Choroid plexus epithelial cell (primary cell): ENCODE measurements at places on chromosomes 2 and 18.

DNA sequence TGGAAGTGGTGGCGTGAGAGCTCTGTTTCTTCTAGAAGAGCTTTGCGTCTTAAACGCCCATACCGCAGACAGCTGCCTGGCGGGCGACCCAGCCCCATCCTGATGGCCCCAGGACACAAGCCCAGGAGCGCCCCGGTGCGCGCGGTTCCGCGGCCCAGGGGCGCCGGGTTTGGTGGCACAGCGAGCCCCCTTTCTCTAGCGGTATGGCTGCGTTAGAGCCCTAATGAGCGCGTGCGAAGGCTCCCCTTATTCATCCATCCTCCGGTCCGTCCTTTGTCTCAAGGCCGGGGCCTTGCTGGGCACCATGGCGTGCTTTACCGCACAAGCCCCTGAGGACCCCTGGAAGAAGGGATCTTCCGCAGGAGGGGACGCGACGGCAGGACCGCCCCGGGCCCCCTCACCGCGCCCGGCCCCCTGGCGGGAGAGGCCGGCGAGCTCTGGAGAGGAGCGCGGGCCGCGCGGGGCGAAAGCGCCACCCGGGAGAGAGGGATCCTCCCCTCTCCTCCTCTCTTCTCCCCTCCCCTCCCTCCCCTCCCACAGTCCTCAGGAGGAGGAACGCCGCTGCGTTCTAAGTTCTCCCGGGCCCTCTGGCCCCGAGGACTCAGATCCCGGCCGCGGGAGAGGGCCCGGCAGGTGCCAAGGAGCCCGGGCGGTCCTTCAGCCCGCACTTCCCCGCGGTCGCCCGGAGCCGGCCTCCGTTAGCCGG lies 626 bp upstream of the SLC1A4 start:
- peak; percentile 85 for DNase-seq

GRCh38 chr2:197297772-197298318 lies 12.7 kb downstream of the ANKRD44 start:
- no peak for DNase-seq

- DNase-seq: no peak
These were observed 589 bp upstream of the SGPP2 start for GRCh38 chr2:222423632-222424275.

DNA sequence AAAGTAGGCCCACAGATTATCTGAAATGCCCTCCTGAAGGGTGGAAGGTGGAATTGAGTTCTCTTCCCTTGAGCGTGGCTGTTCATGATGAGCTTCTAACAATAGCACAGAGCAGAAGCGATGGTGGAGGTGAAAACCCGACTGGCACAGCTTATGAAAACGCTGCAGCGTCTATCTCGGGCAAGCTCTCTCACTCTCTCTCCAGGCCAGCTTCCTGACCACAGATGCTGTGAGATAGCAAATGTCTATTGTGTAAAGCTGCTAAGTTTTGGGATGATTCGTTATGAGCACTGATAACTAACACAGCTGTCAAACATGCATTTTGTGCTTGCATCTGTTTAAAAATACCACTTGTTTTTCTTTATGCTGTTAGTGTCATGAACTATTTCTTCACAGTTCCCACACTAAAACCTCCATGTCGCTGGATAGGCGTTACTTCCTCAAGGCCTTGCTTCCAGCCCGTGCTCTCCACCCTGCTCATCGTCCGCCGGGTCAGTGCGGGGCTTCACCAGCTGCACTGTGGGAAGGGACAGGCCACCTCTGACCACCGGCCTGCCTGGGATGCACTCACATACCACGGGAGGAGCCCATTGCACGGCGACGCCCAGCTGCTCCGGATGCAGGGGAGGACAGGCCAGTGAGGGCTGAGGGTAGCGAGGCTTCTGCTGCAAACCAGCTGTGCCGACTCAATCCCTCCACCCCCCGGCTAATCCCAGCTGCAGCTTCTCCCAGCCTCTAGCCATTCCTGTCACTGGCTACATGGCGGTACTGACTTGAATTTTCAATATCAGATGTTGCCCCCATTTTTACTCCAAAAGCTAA lies 60.0 kb upstream of the OTOS start:
- peak; percentile 12 for DNase-seq

DNA sequence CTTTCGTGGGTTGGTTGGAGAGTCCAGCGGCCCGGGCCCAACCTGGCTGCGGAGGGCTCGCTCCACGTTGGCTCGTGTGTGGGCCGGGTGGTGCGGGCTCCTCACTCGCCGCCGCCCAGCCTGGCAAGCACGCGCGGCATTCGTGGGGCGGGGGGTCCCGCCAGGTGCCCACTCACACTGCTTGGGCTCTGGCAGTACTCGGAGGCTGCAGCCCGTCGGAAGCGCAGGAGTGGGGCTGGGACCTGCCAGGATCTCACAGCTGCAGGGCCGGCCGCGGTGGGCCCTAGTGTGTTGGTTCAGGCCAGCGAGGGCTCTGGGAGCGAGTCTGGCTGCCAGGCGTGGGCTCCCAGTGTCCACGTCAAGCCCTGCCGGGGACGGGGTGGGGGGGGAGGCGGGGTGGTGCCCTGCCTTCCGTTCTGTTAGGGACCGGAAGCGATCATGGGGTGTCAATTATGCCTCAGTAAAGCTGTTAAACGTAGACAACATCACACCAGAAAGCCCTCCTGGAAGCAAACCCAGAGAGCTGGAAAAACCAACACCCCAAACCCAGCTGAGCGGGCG lies 1.0 kb upstream of the HS6ST1 start:
- DNase-seq: no peak

GRCh38 chr2:25964891-25965290 lies 17.4 kb downstream of the KIF3C start:
- no peak for DNase-seq

DNA sequence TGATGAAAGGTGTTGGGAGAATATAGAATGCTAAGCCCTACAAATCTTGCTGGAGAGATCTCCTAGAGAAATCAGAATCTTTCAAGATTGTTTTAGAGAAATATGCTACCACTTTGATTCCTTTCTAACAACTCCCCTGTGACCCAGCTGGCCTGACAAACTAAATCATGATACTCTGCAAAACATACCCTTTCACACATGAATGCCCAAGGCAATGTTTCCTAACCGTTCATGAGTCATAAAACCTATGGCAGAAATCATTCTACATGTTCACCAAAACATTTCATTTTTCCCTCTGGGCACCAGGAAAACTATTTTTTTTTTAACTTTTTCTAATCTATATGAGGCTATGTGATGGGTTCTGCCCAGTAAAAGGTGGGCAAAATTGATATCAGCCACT lies 77.8 kb upstream of the SETBP1 start:
- DNase-seq: peak; percentile 14

DNA sequence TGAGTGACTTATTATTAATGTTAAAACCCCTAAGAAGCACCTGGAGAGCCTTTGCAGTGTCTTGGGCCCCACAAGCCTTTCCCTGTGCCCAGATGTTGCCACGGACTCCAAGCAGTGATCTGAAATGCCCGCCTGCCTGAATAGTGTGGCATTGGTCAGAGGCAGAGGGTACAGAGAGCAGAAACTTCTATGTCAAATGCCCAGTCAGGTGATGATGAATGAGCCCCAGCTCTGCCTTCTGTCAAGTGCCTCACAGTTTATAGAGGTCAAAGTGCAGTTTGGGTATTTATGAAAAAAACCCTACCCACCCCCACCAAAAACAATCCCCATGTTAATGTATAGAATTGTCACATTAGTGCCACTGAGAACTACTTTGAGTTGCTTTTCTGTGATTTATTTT lies 170.0 kb upstream of the SIX3 start:
- no peak for DNase-seq

DNA sequence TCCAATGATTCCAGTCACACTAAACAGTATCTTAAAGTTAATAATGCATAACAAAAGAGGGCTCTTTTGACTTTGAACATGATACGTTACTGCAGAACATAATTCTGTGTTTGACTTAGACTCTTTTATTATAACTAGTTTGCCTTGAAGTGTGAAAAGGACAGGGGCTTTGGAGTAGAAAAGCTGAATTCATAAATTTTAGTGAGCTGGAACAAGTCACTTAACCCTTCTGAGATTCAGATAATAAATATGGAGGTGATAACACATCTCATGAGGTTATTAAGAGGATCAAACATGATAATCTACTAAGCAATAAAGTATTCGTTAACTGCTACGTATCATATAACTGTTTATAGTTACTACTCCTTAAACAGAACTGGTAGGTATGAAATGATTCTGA lies 44.7 kb upstream of the FLACC1 start:
- no peak for DNase-seq

DNA sequence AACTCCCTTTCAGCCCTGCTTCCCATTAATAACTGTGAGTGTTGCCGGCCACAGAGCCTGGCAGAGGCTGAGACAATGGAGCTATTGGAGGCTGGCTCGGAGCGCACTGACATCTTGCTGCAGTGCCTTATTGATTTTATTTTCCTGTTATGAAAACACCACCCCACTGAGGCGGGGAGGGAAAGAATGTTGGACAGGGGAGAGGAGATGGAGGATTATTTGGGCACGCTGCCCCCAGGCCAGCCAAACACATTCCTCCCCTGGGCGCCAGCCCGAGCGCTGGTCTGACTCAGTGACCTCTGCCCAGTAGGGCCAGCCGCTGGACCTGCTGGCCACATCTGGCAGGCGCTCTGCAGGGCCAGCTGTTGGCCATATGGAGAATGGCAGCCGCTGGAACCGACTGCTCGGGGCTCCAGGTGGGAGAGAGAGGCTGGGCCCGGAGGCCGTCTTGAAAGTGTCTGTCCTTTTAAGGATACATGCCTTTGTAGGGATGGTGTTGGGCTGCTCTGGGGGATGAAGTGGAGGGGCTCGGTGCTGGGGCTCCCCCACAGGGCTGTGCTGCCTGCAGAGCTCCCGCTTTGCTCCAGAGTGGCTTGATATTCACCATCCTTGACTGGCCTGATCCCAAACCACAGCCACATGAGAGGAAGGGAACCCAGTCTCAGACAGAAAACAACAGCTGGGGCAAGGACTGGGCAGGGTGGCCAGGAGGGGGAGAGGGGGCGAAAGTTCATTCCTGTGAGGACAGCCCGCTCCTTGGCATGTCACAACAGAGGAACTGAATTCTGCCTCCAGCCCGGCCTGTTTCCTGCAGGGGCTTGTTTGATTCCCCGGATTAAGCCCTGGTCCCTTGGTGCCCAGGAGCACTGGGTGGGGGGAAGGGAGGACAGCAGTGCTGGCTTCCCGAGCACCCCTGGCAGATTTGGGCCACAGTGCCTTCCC lies 179.0 kb downstream of the KLHL29 start:
- peak; percentile 57 for DNase-seq

GRCh38 chr2:130338793-130339345 lies 3.8 kb upstream of the IMP4 start:
- no peak for DNase-seq

- DNase-seq: peak; percentile 36
These were observed 249.7 kb downstream of the TPGS2 start for GRCh38 chr18:36578871-36579710.

GRCh38 chr2:127581050-127581345 lies 45.5 kb downstream of the MYO7B start:
- no peak for DNase-seq

GRCh38 chr2:169258045-169258601 lies 104.2 kb downstream of the LRP2 start:
- DNase-seq: peak; percentile 13

DNA sequence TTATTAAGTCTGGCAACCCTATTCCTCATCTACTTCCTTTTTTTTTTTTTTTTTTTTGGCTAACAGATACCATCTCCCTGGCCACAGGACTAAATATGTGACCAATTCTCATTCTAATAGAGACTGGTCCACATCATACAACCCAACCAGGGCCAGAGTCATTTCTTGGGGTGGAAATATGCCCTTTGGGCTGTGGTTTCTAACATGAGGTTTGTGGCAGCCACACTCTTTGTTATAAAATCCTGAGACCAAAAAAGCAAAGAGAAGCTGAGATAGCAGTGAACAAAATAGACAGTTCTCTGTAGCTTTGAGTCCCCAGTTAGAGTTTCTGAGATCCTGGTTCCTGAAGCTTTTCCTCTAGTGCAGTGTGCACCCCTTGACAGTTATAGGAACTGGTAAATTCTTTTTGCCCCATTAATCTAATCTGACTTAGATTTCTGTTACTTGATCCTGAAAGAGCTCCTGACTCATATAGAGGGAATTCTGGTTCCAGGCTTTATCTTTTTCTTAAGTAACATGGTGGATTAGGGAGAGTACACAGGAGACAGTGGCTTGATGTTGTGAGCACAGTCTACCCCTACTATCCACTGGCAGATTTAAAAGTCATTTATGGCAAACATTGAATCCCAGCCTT lies 86.8 kb downstream of the MAIP1 start:
- DNase-seq: peak; percentile 65

DNA sequence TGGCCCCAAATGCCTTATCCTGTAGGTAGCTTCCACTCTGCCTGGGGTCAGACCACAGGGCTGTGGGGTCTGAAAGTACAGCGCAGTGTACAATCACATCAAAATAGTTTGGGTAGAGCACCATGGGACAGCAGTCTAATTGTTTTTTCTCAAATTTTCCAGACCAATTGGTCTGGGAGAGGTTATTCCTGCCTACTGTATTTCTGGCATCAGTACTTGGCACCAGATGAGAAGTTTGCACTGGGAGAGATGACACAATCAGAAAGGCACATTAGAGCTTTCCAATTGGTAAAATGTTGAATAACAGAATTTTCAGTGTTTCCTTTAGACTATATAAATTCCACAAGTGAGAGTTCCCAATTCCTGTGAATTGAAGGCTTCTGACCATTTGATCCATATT lies 30.9 kb upstream of the LRRTM1 start:
- DNase-seq: no peak

GRCh38 chr2:221318376-221319130 lies 253.6 kb downstream of the EPHA4 start:
- no peak for DNase-seq

DNA sequence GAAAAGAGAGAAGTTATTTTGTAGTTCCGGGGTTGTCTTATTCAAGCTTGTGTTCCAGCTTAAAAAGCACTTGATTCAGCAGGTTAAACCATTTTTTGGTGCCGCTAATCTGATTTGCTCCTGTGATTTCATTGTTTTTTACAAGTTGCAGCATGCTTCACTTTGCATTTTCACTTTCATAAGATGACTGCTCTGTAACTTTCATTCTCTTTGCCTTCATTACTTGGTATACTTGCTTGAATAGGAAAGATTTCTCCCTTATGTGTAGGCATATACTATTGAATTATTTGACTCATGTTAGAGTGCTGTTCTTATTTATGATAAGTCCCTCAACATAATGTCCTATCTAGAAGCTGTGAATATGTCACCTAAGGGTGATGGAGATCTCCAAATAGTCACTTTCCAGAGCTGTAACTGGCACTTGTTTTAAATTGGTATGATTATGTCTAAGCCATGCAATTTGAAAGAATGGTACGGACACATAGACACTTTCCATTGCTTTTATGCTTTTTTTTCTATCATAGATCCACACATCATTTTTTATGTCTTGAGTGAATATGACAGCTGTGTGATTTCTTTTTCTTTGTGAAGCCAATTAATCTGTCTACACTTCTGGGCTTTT lies 254.5 kb downstream of the DSEL start:
- no peak for DNase-seq
